Body of pancreas (tissue), 4 donors: ENCODE measurements at places on chromosomes 1 and 21.

DNA sequence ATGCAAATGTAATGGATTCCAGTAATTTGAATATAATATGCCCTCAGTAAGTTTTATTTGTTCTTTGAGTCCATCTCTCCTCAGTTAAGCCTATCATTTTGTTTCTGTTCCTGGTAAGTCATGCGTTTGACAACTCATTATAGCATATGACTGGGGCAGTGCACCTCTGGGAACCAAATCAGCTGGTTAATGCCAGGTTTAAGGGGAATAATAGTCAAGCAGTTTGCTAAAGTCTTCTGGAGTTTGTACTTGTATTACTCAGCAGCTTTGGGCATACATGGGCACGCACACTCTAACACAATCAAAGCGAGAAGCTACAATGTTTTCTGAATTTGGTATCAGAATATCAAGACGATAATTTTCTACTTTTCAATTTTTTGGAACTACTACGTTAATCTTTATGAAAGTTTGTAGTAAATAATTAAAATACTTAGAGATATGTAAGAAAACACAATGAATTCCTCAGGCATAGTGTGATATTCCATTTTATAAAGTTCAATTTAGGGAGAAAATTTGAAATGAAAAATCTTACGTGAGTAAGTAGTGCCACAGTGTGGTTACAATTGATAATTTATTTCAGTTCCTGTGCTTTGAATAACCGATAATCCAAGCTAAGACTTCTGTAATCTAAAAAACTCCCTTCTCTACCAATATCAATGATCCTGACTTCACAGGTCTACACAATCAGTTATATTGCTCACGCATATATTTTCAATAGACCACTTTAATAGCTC, 43.8 kb upstream of the KCTD3 start:
- H3K4me1 ChIP-seq, result no peaks in the 10 kb centered on the region
- no peak for DNase-seq
- H3K27me3 ChIP-seq, result no peaks in the 10 kb centered on the region
- no peak overlapping the region for H3K4me3 ChIP-seq

GRCh38 chr1:203280061-203280460, 25.3 kb upstream of the BTG2 start:
- no peak for DNase-seq
- no peaks in the 10 kb centered on the region for H3K27me3 ChIP-seq
- H3K4me3 ChIP-seq, result no peak overlapping the region

- no peaks in the 10 kb centered on the region for H3K36me3 ChIP-seq
- no peak for DNase-seq
- no peak overlapping the region for H3K27ac ChIP-seq
- peaks cover 3% of the 10 kb centered on the region for H3K4me1 ChIP-seq
Measured at GRCh38 chr1:224510880-224511645, 76.5 kb upstream of the WDR26 start.

DNA sequence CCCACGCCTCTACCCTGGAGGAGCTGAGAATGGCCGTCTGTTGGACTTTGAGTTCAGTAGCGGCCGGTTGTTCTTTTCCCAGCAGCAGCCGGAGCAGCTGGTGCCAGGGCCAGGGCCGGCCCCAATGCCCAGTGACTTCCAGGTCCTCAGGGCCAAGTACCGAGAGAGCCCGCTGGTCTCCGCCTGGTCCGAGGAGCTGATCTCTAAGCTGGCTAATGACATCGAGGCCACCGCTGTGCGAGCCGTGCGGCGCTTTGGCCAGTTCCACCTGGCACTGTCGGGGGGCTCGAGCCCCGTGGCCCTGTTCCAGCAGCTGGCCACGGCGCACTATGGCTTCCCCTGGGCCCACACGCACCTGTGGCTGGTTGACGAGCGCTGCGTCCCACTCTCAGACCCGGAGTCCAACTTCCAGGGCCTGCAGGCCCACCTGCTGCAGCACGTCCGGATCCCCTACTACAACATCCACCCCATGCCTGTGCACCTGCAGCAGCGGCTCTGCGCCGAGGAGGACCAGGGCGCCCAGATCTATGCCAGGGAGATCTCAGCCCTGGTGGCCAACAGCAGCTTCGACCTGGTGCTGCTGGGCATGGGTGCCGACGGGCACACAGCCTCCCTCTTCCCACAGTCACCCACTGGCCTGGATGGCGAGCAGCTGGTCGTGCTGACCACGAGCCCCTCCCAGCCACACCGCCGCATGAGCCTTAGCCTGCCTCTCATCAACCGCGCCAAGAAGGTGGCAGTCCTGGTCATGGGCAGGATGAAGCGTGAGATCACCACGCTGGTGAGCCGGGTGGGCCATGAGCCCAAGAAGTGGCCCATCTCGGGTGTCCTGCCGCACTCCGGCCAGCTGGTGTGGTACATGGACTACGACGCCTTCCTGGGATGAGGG, 28.5 kb upstream of the SPSB1 start:
- no peak for DNase-seq
- no peak overlapping the region for H3K27ac ChIP-seq
- H3K4me3 ChIP-seq, result no peak overlapping the region
- no peaks in the 10 kb centered on the region for H3K27me3 ChIP-seq
- H3K4me1 ChIP-seq, result peaks cover 5% of the 10 kb centered on the region
- H3K36me3 ChIP-seq, result peaks cover 23% of the 10 kb centered on the region

DNA sequence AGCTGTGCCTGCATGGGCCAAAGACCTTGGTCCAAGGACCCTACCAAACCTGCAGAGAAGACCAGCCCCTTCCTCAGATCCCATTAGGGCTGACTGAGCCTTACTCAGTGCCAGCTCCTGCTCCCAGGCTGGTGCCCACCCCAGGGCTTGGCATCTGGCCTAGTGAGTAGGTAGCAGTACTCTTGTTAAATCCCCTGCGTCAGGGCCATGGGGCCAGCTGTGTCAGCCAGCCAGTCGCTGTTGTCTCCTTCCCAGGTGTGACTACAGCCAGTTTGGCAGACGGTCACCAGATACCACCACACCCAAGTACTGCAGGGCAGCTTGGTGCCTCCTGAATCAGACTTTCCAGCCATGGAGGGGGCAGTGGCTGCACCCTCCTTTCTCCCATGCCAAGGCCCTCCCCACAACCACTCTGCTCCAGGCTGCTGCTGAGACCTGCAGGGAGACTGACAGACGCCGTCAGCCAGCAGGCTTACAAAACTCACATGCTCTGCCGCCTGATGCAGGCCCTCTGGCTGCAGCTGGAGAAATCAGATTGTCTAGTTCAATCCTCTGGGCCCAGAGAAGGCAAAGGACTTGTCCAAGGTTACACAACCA, 3.0 kb downstream of the TENT5B start:
- H3K36me3 ChIP-seq, result no peaks in the 10 kb centered on the region
- H3K4me1 ChIP-seq, result peaks cover 63% of the 10 kb centered on the region
- no peak for DNase-seq

DNA sequence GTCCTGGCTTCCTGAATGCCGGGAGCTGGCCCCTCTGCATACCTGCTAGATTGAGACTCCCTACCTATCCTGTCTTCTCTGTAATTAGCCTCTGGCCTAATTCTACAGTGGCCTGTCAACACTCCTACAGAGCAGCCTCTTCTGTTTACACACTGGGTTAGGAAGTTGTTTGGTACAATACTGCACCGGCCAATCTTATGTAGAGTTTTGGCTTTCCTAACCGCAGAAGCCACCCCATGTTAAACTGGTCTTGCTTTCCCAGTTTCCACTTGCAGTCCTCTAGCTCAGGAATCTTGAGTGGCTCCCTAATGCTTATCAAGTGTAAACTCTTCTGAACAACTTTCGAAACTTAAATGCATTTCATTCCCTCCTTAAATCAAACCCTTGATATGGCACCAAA, 42.8 kb downstream of the DPH5 start:
- no peaks in the 10 kb centered on the region for H3K4me1 ChIP-seq
- H3K4me3 ChIP-seq, result no peak overlapping the region
- no peaks in the 10 kb centered on the region for H3K36me3 ChIP-seq
- DNase-seq, result no peak

DNA sequence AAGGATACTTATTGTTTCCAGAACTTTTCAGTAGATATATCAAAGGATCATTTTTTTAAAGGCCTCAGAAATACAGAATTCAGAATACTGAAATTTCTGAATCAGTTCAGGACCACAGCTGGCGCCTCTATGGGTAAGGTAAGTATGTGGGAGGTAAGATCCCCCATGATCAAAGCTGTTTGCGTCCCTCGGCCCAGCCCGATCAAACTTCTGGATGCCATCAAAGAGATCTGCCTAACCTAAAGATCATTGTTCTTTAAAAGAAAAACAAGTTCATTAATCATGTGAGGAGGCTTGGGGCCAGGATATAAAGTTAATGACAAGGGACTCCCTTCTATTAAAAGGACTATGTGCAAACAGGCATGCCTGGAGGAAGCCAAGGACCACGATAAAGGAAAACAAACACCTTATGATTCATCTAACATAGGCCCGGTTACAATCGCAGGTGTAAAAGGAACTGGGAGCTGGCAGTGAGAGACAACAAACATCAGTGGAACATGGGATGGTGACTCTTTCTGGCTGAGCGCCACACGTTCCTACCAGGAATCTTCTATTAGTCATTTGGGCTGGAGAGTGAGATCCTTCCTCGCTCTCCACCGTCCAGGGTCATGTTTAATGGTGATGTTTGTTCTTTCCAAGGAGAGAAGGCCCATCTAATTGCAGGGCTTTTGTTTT, 2.8 kb upstream of the BACE2 start:
- peaks cover 27% of the 10 kb centered on the region for H3K4me1 ChIP-seq
- H3K27me3 ChIP-seq, result no peaks in the 10 kb centered on the region
- DNase-seq, result peak; percentile 89
- H3K36me3 ChIP-seq, result no peaks in the 10 kb centered on the region
- peak overlapping the region; percentile 44 for H3K27ac ChIP-seq

- no peak overlapping the region for H3K4me3 ChIP-seq
- H3K27ac ChIP-seq, result no peak overlapping the region
- H3K36me3 ChIP-seq, result no peaks in the 10 kb centered on the region
- DNase-seq, result no peak
- H3K27me3 ChIP-seq, result no peaks in the 10 kb centered on the region
- H3K4me1 ChIP-seq, result no peaks in the 10 kb centered on the region
Measured at GRCh38 chr1:93692451-93692861, 10.8 kb upstream of the BCAR3 start.

DNA sequence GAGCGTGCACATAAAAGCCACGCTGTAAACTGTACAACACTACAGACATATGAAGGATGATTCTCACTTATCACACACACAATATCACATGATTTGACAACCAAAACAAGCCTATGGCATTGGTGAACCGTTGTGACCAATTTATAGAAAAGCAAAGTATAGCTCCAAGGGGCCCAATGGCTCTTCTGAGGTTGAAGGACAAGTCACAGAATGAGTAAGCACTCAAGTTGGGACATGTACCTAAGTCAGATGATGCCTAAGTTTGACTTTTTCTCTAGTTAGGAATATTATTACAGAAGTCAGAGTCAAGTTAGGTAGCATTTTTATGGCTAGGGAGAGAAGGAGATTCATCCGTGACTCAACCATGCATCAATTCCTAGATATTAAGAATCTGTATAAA, 45.7 kb downstream of the PLPP3 start:
- H3K36me3 ChIP-seq, result no peaks in the 10 kb centered on the region
- no peaks in the 10 kb centered on the region for H3K27me3 ChIP-seq
- no peak for DNase-seq
- H3K27ac ChIP-seq, result no peak overlapping the region

DNA sequence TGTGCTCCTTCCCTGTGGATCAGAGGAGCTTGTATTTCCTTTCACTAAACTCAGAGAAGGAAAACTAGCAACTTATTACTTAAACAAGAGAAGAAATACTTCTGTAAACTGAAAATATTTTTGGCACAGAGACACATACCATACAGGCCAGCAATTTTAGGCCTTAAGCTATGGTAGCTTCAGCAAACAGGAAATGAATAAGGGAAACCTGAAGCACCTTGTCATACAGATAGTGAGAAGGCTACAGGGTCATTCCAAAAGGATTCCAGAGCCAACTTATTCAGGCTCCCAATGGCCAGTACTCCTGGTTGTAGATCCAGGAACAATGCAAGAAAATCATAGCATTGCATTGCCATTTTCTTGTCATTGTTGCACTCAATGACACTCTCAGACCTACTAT, 9.1 kb upstream of the KYAT3 start:
- no peaks in the 10 kb centered on the region for H3K4me1 ChIP-seq
- DNase-seq, result no peak
- no peaks in the 10 kb centered on the region for H3K36me3 ChIP-seq
- no peak overlapping the region for H3K27ac ChIP-seq

GRCh38 chr21:27026501-27026900, 59.6 kb upstream of the ADAMTS5 start:
- no peak overlapping the region for H3K4me3 ChIP-seq
- no peak overlapping the region for H3K27ac ChIP-seq
- no peaks in the 10 kb centered on the region for H3K36me3 ChIP-seq
- H3K4me1 ChIP-seq, result no peaks in the 10 kb centered on the region
- no peaks in the 10 kb centered on the region for H3K27me3 ChIP-seq

DNA sequence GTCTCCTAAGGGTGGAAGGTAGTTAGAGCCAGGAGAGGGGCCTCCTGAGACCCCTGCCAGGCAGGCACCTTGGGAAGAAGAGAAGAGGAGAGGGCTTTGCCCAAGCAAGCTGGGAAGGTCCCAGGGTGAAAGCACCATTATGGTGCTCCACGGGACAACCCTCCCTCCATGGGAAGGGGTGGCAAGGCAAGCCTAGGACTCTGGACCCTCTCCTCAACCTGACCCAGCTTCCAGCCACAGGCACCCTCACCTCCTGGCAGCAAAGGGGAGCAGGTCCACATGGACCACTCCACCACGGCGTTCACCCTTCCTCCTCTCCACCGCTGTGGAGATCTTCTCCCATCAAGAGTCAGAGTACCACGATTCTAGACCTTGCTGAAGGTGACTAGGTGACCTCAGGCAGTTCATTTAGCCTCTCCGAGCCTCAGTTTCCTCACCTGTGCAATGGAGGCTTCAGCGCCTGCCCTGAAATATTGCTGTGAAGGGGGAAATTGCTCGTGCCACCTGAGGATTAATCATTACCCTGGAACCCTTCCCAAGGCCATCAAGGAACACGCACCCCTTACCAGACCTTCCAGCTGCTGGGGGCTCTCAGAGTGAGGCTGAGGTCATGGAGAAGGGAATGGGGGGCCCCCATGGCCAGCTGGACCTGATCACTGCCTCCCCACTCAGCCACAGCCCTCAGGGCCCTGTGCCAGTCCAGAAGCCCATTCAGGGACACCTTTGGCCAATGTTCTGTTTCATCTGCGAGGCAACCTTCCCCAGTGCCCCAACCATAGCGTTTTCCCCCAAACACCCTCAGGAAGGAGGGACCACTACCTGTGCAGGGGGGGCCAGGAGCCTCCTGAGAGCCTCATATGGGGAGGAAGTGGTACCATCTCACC, 1.6 kb downstream of the RAP1GAP start:
- no peak overlapping the region for H3K27ac ChIP-seq
- no peaks in the 10 kb centered on the region for H3K27me3 ChIP-seq
- peaks cover 34% of the 10 kb centered on the region for H3K4me1 ChIP-seq
- no peak for DNase-seq
- no peaks in the 10 kb centered on the region for H3K36me3 ChIP-seq
